ENCODE measurements at places on chromosomes 12 and 14.
A peak's percentile ranks its signal among the peaks of the same experiment; 100 is the strongest.

DNA sequence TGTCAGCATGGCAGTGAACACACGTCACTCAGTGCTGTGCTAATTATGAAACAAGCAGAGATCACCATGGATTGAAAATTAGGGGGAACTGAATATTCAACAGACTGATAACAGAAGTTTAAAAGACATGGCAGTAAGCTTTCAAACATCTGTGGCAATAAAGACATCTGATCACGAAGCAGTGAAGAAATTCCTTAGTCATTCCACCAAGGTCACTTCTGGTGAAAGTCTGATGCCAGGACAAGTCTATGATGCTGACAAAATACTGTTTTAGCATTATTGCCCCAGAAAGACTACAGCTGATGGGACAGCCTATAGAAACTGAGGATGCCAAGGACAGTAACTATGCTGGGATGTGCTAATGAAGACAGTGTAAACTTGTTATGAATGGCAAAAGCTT lies 126.9 kb upstream of the RBM19 start:
- no peak for DNase-seq

DNA sequence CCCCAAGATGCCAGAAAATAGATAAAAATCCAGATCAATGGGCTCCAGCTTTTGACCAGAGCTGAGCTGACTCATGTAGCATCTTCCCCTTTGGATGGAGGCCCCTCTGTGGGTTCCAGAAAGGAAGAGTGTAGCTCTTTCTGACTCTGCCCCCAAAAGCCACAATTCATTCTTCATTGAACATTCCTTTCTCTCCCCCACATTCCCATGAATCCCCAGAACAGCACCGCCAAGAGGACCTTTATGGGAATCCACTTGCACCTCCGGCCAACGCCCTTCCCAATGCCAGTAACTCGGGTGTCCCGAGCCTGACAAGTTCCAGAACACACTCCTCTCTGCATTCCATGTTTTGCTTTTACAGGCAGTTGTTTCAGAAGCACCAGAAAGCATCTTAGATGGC lies 210.6 kb upstream of the DIO3 start:
- DNase-seq: no peak

DNA sequence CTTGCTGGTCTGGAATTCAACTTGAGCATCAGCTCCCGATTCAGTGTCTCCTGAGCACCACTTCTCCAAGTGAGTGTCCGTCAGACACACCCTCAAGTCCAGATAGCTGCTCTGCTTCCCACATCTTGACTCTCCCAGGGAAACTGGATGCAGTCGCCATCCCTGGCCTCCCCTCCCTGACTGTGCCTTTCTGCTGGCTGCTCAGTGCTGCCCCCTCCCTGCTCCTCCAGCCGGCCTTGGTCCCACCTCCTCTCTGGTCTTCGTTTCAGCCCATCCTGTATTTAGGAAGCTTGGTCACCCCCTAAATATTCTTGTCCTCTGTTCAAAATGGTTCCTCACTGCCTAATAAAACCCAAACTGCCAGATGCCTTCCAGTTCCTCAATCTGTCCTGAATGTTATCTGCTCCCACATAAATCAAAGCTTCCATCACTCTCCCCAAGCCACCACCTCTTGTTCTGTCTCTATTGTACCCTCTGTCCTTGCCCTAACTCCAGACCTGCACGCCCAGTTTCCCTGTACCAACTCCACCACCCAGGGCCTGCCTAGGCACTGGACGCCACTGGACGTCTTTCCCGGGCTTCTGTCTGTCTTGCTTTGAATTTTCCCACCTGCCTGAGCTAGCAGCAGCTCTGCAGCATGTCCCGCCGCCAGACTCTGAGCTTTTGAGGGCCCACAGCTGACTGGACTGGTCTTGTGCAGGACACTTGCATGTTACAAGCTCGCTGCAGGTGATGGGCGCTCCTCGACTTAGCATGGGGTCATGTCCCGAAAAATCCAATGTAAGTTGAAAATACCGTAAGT lies 33.8 kb downstream of the CCDC92 start:
- DNase-seq: no peak

- DNase-seq: peak; percentile 15
Measured at GRCh38 chr12:104930388-104931326, 27.4 kb downstream of the SLC41A2 start.

GRCh38 chr12:96422192-96422591 lies 22.0 kb upstream of the CDK17 start:
- DNase-seq: no peak

- no peak for DNase-seq
Measured at GRCh38 chr14:85175556-85175955, 354.4 kb upstream of the FLRT2 start.

- DNase-seq: no peak
Measured at GRCh38 chr12:69106482-69107118, 132.8 kb upstream of the CPSF6 start.

DNA sequence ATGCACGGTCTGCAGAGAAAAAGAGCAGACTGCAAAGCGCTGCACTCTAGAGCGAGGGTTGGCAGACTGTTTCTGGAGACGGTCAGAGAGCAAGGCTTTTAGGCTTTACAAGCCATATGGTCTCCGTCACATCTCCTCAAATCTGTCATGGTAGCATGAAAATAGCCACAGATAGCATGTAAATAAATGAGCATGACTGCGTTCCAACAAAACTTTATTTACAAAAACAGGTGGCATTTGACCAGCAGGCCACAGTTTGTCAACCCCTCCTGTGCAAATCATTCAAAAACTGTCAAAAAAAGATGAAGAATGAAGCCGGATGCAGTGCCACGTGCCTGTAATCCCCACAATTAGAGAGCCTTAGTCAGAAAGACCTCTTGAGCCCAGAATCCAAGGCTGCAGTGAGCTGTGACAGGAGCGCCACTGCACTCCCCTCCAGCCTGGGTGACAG lies 18.9 kb downstream of the SYNE3 start:
- DNase-seq: no peak

DNA sequence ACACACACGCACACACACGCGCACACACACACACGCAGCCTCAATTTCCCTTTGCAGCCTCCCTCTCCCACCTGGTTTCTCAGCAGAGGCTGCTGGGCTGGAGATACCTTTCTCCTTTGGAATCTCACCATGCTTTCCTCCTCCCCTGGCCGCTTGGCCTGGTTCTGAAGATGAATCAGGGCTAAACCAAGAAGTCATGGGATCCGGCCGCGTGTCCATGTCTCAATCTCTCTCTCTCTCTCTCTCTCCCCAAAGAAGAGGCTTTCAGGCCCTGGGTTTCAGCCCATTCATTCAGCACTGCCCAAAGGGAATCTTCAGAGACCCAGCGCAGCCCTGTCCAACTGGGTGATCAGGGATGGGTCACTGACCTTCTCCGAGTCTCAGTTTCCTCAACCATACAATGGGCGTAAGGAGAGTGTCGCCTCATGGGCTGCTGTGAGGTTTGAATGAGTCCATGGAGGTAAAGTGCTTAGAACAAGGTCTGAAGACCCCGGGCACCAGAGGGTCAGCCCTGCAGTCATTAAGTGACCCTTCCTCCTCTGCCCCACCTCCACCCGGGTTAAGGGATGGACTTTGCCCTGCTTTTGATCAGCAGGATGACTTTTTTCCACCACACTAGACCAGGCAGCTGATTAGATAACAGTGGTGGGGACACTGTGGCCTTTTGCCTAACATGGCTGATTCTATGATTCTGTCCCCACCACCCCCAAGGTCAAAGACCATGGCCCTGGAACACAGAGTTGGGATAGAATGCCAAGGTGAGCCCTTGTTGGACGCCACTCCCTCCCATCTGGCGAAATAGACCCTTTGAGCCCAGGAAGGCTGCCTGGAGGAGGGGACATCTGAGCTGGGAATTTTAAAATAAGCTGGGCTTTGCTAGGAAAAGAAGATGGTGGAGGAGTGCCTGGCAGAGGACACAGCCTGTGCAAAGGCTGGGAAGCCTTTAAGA lies 42.1 kb downstream of the SCARB1 start:
- DNase-seq: no peak

DNA sequence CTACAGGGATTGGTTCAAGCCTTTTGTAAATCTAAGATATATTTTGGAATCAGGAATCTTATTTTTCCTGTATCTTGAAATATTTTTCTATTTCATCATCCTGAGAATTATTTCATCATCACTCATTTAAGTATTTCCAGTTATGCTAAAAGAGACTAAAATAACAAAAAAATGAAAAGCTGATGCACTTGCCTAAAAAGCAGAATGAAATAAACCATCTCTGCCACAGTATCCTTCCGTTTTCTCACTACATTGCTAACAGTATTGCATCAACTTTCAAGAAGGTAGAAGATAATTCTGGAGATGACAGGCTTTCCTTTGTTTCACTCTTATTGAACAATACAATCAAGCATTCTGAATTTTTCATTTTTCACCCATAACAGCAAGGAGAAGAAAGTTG lies 31.1 kb upstream of the EIF5 start:
- DNase-seq: no peak

GRCh38 chr12:116455540-116456329 lies 103.4 kb upstream of the MAP1LC3B2 start:
- DNase-seq: no peak

DNA sequence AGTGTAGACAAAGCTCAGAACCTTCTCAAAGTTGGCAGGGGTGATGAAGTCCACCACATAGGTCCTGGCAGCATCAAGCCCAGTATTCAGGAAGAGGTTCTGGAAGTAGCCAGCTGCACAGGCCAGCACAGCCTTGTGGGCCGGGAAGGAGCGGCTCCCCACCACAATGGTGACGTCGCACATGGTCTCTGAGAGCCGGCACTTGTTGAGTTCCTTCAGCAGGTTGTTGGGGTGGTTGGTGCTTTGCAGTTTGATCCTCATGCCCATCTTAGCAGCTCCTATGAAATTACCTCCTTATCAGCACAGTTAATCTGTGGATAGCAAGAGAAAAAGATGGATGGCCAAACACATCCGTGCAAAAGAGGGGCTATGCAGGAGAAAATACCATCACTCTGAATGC lies 1.7 kb downstream of the ZBTB39 start:
- no peak for DNase-seq

- no peak for DNase-seq
Measured at GRCh38 chr12:85237327-85237726, 42.7 kb upstream of the ALX1 start.

DNA sequence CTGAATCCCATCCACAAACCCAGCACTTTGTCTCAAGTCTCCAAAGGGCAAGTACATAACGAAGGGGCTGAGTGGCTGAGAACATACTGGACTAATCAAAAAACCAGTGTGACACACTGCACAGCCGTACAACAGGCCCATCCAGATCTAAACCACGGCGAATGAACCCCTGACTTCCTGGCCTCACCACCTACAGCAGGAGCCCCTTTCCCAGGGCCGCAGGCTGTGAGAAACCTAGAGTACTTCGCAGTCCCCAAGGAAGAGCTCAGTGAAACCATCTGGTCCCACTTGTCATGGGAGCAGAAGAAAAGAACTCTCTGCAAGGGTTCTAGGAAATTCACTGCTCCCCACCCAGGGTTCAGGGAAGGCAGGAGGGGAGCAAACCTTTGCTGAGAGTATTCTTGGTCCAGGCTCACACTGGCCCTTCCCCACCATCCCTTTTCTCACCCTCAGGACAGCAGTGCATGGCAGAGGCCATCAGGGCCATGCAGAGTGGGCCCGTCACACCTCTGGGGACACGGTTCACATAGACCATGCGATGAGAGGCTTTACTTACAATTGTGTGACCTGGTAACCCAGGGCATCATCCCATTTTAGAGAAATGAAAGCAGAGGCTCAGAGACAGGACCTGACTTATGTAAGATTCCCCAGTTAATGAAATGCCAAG lies 192.8 kb downstream of the BCL11B start:
- DNase-seq: no peak
